ENCODE measurements at places on chromosomes 2 and 18.
A peak's percentile ranks its signal among the peaks of the same experiment; 100 is the strongest.

DNA sequence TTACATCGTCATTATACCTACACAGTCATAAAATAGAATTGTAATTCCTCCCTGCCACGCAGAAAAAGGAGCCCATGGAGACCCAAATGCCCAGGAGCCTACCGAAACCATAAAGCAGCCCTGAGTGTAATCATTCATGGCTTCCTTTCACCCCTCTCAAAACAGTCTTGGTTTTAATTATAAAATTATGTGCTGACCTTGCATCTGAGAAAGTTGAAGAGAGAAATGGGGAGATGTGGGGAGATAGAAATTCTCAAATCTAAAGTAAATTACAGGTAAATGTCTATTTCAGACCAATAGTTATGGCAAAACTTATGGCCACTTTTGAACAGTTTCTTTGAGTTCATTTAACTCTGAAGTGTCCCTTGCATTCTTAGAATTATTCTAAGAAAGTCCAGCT is 1068.8 kb downstream of the BCL11A start:
- no peak for DNase-seq

DNA sequence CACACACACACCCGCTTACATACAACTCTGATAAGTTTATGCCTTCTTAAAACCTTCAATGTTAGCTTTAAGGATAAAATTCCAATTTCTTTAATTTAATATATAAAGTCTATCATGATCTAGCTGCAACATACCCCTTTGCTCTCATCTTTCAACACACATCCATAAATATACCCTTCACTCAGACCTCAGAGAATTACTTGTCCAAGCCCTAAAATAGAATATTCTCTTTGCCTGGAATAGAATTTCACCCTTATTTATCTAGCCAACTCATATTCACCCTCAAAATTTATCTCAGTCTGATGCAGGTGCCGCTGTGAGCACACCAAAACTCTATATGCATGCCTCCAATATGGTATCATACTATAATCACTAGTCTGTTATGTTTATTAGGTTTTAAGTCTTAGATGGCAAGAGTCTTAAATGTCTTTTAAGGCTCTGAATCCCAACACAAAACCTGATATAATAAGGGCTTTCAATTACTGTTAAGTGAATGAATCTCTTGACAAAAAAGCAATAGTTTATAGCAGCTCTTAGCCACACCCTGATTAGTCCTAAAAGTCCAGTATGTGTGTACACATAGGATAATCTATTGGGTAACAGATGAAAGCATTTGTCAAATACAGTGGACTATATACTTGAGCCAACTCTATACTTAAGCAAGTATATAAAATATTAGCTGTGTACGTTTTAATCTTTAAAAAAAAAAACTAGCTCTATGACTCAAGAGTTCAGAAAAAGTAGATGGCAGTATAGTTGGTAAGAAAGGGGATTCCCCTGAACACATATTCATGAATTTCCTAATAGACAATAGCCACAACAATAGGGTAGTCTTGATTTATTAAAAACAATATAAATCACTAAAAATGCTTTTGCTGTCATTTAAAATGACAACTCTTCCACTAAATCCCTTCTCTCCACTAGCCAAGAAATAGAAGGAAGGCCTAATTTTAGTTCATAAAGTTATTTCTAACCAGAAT is 144.5 kb downstream of the EXOC6B start:
- no peak for DNase-seq

GRCh38 chr2:121904656-121905055 is 149.2 kb downstream of the TSN start:
- no peak for DNase-seq

DNA sequence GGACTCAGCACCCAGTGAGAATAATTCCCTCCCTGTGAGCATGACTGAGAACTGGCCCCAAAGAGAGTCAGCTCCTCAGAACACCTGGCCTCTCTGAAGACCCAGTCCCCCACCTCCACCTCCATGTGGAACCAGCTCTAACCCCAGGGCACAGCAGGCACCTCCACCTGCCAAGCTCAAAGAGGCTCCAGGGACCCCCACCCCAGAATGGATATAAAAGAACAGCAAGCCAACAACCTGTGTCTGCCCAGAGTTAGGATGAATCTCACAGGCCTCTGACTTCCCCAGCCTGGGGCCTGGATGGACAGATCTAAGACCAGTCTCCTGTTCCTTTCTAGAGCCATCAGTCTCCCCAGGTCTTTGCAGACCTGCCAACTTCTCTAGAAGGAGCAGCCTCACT is 498.5 kb downstream of the EIPR1 start:
- DNase-seq = no peak

DNA sequence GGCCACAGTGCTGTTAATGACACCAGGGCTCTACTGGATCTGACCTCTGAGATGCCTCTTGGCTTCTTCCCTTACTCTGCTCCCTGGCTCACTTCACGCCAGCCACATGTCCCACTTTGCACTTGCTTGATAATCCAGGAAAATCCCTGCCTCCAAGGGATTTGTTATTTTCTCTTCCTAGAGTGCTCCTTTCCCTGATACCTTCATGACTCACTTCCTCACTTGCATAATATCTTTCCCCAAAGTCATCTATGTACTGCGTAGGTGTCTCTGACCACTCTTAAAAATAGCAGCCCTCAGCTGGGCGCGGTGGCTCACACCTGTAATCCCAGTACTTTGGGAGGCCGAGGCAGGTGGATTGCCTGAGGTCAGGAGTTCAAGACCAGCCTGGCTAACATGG is 572.3 kb downstream of the PLCL1 start:
- DNase-seq = peak; percentile 49

DNA sequence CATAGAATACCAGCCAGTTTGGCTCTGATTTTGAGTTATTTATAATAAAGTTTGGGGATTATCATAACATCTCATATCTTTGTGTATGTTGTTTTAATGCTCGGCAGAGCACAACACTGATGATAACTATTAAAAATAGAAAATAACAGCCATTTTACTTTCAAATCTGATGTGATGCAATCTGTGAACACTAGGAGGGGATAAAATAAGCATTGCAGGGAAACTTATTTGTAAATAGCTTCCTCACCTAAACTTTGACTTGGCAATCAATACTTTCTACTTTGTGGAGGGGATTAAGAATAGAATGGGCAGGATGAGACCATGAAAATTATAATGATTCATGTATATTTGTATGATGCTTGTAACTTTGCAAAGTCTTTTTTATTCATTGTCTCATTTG is 54.4 kb downstream of the USP14 start:
- no peak for DNase-seq

- no peak for DNase-seq
These were observed 168.1 kb downstream of the SETBP1 start for GRCh38 chr18:44848644-44849335.

DNA sequence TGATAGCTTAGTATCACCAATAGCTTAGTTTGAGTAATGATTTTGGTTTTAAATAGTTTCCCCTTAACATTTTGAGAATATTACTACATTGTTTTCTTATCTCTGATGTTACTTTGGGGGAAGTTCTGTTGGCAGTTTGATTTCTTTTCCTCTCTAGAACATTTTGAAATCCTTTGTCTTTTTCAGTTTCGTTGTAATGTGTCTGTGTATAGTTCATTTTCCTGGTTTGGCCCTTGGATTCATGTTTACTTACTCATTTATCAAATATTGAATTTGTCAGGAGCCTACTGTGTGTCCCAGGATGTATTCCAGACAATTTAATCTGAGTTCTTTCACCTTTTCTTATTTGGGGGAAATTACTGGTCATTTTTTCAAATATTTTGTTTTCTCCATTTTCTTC is 16.7 kb downstream of the ANKRD12 start:
- DNase-seq = no peak

DNA sequence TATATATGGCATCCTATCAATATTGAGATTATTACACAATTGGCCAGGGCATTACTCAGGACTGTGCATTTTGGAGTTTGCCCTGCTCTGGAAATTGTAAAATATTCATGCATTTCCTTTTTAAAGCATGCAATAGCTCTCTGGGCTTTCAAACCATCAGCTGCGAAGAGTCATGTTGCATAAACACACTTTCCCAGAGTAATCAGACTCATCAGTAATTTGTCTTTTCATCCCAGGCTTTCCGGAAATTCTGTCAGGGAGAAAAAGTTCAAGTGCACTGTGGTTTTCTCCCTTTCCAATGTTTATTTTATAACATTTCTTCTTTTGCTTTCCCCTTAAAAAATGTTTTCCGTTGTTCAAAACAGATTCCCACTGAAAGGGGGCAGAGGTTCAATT is 38.9 kb upstream of the FHL2 start:
- peak; percentile 73 for DNase-seq

- no peak for DNase-seq
These were observed 70.6 kb upstream of the CTDP1 start for GRCh38 chr18:79608999-79609461.

- no peak for DNase-seq
These were observed 143.2 kb downstream of the DDX1 start for GRCh38 chr2:15734674-15735483.

GRCh38 chr2:119646149-119646548 is 32.9 kb upstream of the TMEM177 start:
- DNase-seq = no peak

Measured in HCEC 1CT (cell line).